ENCODE measurements at places on chromosomes 2 and 18.

- peak; percentile 42 for DNase-seq
Measured at GRCh38 chr2:47269316-47270232, 114.5 kb upstream of the STPG4 start.

DNA sequence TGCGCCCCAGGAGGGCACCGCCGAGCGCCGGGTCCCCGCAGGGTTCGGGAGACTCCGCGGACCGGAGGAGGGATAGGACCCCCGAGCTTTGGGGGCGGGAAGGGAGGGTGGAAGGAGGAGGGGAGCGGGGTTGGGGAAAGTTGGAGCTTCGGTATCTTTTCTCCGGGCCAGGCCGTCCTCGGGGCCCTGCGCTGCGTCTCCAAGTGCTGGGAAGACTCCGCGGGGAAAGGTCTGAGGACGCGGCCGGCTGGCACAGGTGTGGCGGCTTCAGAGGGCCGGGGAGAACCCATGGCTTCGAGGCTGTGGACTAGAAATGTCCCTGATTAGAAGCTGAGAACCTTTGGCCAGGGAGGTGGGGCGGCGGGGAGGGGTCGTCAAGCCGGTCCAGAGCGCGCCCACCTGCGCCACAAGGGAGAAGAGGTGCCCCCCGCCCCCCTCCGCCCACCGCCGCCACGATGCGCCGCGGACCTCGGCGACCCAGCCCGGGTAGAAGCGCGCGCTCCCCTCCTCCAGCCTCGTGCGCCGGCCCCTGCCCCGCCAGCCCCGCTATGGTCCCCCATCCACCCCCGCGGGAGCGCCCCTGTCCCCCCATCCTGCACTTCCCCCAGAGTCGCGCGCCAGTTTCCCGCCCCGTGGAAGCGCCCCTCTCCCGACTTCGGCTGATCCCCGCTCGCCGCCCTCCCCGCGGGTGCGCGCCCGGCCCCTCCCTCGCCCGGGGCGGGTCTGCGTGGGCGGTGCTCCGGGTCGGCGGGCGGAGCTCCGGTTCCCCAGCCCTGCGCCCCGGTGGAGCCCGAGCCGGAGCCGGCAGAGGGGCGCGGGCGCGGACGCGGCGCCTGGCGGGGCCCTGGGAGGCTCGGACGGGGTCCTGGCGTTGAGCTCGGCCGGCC lies at the start of gene SNTG2:
TSS of gene SNTG2 (plus strand) at position 770 of the 887 bp plus-strand sequence. CDS start 148 bp downstream, outside the sequence.
- peak; percentile 88 for DNase-seq

DNA sequence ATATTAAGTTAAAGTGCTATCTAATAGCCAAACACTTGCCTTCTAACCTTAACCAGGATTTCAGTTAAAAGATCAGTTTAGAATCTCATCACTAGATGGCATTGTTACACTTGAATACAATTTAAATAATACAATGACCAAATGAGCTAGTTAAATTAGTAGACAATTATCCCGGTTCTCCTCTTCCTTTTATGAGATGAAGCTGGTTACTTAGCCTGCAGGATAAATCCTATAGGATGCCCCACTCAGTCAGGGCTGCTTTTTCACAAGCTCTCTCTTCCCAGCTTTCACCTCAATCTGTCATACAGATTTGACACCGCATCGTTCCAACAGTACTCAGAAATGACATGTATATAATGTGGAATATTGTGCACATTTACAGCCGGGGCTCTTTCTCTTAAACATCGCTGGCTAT lies 678.8 kb downstream of the KCNJ3 start:
- peak; percentile 25 for DNase-seq

GRCh38 chr2:31170071-31170698 lies 31.9 kb upstream of the GALNT14 start:
- DNase-seq: peak; percentile 75

DNA sequence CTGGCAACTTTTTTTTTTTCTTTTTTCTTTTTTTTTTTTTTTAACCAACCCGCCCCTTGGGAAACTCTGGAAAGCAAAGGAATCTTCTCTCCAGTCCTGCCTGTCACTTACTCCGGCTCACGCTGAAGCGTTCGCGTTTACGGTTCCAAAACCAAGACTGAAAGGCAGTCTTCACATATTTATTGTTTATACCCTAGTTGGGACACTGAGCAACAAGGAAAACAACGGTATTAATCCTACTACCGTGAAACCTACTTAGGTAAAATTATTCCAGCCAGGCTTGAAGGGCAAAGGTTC lies 125.4 kb downstream of the OSBPL1A start:
- DNase-seq: no peak

DNA sequence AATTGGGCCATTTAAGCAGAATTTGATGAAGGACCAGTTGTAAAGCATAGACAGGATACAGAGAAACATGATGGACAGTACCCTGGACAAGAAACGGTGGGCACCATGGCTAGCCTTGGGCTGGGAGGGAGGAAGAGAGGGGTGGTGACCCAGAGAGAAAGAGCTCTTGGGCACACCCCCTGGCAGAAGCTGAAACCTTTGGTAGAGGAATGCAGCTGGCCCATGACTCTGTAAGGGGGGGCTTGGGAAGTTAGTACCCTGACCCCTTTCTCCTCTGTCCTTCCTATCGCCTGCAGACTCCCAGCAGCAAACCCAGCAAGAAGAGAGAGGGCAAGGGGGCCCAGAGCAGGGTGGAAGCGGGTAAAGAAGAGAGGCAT lies 32.6 kb downstream of the MRPL44 start:
- no peak for DNase-seq

DNA sequence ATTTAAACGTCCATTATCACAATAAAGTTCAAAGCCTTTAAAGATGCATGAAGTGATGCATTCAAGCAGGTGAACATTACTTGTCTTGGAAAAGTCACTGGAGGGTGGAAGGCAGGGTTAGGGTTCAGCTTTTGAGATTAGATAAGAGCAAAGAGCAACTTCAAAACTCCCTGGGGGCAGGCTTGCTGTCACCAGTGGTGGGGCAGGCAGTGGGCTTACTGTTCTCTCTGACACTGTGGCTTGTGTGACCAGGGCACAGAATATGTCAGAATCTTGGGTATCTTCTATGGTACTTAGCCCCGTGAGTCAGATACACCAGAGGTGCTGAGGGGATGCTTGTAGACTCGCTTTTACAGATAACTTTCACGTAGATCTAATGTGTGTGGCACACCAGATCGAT lies 52.8 kb downstream of the WIPF1 start:
- no peak for DNase-seq

GRCh38 chr18:41226911-41227310 lies 728.1 kb upstream of the PIK3C3 start:
- no peak for DNase-seq

GRCh38 chr2:237198164-237198855 lies 112.6 kb downstream of the COPS8 start:
- no peak for DNase-seq

GRCh38 chr2:46794693-46795317 lies 120.8 kb downstream of the MCFD2 start:
- DNase-seq: no peak

- no peak for DNase-seq
Measured at GRCh38 chr2:160465002-160465401, 28.6 kb downstream of the RBMS1 start.

GRCh38 chr2:221465776-221466175 lies 106.3 kb downstream of the EPHA4 start:
- DNase-seq: no peak

- no peak for DNase-seq
Measured at GRCh38 chr2:8298783-8299182, 383.1 kb upstream of the ID2 start.

DNA sequence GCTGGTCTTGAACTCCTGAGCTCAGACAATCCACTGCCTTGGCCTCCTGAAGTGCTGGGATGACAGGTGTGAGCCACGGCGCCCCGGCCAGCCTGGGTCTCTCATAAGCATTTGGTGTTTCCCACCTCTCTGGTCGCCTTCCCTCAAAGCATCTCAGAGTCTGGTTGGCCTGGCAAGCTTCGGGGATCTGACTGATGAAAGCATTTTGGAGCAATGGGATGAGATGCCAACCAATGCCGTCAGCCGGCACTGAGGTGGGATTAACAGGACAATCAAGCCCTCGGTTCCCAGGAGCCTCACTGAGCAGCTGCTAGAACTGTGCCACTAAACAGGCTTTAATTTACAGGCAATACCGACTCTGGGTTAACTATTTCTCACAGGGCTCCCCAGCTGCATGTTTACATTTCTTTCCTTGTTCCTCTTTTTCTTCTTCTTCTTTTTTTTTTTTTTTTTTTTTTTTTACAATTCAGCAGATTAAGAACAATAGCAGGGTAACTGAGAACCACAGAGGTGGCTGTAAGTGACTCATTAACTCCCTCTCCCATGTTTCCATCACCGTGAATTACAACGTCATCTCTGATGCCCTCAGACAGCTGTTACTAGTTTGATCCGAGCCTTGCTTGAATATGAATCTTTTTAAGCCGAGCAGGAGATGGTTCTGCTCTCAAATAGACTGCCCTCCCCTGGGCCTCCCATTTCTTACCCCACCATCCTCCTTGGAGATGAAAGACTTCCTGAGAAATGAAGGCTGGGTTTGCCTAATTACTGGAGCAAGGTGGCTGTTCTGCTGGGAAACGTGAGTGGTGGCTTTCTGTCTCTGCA lies 37.9 kb downstream of the ODC1 start:
- no peak for DNase-seq

GRCh38 chr2:143190431-143190830 lies 61.2 kb downstream of the ARHGAP15 start:
- no peak for DNase-seq

GRCh38 chr2:164458792-164459191 lies 162.5 kb downstream of the GRB14 start:
- no peak for DNase-seq

- DNase-seq: peak; percentile 23
Measured at GRCh38 chr2:46299365-46300263, 2.4 kb downstream of the EPAS1 start.

GRCh38 chr18:48994926-48995835 lies 44.4 kb upstream of the SMAD7 start:
- no peak for DNase-seq

- DNase-seq: no peak
Measured at GRCh38 chr2:212892193-212892592, 259.2 kb downstream of the IKZF2 start.

DNA sequence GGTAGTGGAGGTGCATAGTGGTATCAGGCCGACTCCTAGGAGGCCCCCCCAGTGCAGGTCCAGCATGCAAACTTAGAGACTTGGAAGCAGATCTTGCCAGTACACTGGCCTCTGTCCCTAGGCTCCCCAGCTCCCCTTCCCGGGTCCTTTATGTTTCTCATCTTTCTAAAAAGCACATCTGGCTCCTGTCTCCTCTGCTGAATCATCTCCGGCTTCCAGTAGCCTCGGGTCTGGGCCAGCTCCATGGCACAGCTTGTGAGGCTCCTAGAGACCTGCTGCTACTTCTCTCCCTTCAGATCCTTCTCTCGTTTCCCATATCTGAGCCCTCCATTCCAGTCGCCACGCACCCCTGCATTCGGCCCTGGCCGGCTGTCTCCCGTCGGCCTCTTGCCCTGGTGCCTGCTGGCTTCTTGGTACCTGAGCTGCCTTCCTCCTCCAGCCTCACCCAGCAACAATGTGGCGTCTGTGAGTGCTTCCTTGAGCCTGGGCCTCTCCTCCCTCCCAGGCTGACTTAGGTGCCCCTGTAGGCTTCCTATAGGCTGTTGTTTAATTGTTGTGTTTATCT lies 6.6 kb downstream of the TRAF3IP1 start:
- DNase-seq: no peak

DNA sequence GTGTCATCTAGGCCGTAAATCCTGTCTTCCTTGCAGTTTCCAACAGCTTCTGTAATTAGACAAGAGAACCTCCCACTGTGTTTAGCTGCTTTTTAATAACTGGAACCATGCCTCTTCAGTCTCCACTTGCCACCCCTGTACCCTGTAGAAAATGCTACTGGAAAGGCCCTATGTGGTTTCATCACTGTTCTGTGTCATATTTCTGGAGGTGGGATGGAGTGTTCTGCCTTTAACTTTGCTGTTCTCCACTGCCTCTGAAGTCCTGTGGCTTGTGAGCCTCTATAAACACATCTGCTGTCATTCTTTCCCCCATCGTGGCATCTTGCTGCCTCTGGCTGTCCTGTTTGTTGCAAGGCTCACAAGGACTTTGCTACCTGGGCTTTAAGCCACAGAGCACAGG lies 17.9 kb downstream of the MGAT5 start:
- DNase-seq: no peak
